Globus pallidus (tissue), 1 donor: ENCODE measurements at places on chromosomes 12 and 14.
A peak's percentile ranks its signal among the peaks of the same experiment; 100 is the strongest.

DNA sequence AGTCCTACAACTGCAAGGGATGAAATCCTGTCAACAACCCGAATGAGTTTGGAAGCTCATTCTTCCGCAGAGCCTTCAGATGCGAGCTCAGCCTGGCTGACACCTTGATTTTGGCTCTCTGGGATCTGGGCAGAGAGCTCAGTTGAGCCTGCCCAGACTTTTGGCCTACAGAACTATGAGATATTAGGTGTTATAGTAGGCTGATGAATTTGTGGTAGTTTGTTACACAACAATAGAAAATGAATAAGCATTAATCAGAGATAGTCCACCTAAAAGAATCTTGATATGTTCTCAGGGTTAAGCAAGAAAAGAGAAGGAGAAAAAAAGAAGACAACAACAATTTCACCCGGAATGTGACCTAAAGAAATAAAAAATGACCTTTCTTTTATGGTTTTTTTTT, 30.4 kb upstream of the GZMB start:
- no peak for DNase-seq

DNA sequence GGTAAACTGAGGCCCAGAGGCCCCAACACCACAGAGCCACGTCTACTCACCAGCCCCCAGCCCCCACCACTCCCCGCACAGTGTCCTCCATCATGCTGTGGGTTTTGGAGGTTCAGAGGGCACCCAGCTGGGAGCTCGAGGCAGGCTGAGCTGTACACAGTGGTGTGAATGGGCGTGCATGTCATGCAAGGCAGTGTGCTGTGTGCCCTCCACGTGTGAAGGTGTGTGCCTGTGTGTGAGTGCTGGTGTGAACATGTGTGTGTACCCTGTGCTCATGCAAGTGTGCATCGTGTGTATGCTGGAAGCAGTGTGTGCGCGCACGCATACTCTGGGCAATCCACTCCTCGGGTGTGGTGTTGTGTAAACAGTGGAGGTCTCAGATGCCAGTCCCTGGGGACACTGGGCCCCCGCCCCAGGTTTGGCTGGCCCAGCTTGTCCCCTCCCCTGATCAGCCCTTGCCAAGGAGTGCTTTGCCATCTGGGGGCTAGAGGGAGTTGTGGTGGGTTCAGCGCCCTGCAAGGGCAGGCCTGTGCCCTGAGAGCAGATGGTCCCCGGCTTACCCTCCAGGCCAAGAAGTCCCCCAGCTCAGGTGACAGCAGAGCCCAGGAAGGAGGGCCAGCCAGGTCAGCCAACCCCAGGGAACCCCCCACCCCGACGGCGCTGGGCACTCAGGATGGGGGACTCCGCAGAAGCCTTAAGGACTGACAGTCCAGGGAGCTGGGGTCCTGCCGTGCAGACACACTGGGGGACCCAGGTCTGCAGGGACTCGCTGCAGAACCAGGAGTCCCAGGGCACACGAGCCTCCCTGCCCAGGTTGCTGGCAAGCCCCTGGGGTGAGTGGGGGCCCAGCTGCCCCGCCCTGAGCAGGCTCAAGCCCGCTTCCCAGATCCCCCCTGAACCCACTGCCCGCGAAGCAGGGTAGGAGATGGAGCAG, 23.8 kb upstream of the GPR132 start:
- DNase-seq: no peak

DNA sequence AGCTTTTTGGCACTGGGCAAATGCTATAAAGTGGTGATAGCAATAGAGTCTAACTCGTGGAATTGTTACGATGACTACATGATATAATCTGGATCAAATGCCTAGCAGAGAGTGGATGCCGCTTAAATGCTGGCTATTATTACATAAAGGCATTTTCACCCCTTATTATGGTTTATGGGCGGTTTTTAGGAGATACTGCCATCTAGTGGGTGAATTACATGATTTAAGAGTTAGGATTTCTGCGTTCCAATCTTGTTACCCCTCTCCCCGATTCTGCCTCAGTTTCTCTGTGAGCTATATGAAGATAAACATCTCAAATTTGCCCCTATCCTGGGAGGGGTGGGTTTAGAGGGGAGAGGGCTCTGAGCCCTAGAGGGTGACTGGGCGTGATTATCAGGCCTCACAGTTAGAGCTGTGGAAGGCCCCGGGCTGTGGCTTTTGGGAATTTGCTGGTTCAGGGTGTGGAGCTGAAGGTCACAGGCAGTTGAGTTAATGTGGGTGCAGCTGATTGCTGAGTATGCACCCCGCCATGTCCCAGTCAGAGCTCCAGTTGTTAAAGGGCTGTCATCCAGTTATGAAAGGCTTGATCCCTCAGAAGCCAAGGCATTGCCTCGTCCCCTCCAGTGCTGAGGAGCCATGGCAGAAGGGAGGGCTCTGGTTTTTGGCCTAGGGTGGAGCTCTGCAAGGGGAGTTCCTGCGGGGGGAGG, 14.4 kb downstream of the CLSTN3 start:
- peak; percentile 16 for DNase-seq

- DNase-seq: no peak
These were observed 1.6 kb downstream of the FAM234B start for GRCh38 chr12:13045816-13046215.

- peak; percentile 5 for DNase-seq
These were observed 837.6 kb downstream of the VRK1 start for GRCh38 chr14:97634751-97635150.

- DNase-seq: no peak
These were observed 29.4 kb upstream of the PPP2R5C start for GRCh38 chr14:101732118-101732517.

DNA sequence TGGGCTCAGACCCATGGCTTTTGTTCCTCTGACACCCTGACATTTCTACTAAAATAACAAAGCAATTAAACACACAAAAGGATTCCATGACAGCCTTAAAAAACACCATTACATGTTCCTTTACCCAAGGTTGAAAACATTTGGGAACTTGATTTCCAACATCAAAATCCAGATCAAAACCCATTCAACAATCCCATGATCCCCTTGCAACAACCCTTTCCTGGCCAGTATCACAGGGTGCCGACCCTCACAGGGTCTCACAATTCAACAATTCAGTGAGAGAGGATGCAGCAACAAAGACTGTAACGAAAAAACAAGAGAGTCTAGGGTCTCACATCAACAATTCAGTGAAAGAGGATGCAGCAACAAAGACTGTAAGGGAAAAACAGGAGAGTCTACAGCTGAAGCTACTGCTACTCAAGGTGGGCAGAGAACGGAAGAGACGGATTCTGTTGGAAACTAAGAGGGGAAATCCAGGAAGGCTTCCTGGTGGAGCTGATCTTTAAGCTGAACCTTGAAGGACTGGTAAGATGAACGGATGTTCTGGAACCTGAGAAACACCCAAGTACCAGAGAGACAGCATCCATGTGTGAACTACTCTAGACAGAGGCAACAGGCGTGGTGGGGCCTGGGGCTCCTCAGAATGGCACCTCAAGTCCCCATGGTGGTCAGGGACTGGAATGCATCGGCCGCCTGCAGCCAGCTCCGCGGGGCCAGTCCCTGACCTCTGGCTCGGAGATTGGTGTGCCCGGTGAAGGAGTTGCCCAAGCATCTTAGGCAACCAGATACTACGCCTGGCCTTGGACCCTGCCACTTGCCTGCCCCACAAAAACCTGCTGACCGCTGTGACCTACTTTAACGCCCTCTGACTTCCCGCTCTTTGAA, 22.7 kb upstream of the ZFP36L1 start:
- DNase-seq: no peak

DNA sequence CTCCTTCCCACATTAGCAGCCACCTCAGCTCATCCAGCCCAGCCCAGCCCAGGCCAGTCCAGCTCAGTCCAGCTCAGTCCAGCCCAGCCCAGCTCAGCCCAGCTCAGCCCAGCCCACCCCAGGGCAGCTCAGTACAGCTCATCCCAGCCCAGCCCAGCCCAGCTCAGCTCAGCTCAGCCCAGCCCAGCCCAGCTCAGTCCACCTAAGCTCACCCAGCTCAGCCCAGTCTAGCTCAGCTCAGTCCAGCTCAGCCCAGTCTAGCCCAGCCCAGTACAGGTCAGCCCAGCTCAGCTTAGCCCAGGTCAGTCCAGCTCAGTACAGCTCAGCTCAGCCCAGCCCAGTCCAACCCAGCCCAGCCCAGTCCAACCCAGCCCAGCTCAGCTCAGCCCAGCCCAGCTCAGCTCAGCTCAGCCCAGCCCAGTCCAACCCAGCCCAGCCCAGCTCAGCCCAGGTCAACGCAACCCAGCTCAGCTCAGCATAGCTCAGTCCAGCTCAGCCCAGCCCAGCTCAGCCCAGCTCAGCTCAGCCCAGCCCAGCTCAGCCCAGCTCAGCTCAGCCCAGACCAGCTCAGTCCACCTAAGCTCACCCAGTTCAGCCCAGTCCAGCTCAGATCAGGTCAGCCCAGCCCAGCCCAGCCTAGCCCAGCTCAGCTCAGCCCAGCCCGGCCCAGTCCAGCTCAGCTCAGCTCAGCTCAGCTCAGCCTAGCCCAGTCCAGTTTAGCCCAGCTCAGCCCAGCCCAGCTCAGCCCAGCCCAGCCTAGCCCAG, 63.0 kb downstream of the TMEM121 start:
- DNase-seq: no peak

DNA sequence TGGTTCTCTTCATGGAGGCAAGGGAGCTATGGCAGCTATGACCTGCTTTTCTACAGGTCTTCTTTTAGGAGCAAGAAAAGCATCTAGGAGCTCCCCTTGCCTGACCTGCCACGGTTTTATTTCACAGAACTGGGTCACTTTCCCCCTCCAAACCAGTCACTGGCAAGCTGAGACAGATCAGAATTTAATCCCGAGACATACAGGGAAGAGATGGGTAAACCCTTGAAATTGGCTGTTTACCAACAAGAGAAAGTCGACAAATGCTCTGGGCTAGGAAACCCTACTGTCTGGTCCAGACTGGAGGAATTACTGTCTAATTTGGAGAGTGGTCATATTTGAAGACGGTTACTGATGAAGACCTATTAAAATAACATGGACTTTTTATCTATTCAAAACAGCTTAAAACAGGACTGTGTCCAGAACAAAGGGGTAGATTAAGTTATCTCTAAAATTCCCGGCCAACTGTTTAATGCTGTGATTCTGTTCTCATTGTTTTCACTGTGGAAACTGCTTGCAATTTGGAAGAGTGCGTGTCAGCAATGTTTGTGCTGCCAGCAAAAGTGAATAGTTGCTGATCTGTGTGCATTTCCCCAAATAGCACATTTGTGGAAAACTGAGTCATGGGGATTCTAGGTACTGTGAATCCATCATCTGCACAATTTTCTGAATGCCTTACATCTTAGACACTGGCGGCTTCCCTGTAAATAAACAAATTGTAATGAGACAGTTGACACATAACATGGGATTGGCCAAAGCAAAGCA, 73.4 kb upstream of the EEA1 start:
- no peak for DNase-seq

GRCh38 chr12:117061555-117062079, 37.6 kb downstream of the TESC start:
- DNase-seq: no peak

DNA sequence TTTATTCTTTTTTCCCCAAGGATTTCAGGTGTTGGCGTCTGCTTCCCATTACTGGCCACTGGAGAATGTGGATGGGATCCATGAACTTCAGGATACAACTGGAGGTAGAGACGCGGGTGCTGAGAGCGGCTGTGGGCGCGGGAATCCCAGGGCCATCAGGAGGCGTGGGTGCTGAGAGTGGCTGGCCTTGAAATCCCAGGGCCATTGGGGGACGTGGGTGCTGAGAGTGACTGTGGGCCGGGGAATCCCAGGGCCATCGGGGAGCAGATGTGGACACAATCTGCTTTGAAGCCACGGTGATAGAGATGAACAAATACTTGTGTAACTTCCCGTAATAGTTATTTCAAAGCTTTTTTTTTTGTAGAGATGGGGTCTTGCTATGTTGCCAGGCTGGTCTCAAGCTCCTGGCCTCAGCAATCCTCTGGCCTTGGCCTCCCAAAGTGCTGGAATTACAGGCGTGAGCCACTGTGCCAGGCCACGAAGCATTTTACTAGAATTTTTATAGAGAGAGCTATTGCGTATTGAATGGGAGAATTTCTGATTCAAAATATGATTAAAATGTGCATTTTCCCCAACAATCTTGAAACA, 12.8 kb downstream of the ADGRD1 start:
- DNase-seq: no peak

GRCh38 chr14:100303925-100304324, 2.3 kb downstream of the SLC25A29 start:
- DNase-seq: no peak

GRCh38 chr12:116397148-116397547, 119.7 kb upstream of the MED13L start:
- no peak for DNase-seq
